ENCODE measurements at places on chromosomes 2 and 18.

- peaks cover 6% of the 10 kb centered on the region for H3K36me3 ChIP-seq
- no peak overlapping the region for H3K27ac ChIP-seq
- no peak overlapping the region for H3K4me3 ChIP-seq
- no peak for DNase-seq
These were observed 26.1 kb downstream of the GPC1 start for GRCh38 chr2:240461471-240462072.

- H3K36me3 ChIP-seq = peaks cover 18% of the 10 kb centered on the region
- no peak overlapping the region for H3K4me3 ChIP-seq
- H3K4me1 ChIP-seq = no peaks in the 10 kb centered on the region
These were observed 32.8 kb downstream of the SOCS6 start for GRCh38 chr18:70321616-70322015.

DNA sequence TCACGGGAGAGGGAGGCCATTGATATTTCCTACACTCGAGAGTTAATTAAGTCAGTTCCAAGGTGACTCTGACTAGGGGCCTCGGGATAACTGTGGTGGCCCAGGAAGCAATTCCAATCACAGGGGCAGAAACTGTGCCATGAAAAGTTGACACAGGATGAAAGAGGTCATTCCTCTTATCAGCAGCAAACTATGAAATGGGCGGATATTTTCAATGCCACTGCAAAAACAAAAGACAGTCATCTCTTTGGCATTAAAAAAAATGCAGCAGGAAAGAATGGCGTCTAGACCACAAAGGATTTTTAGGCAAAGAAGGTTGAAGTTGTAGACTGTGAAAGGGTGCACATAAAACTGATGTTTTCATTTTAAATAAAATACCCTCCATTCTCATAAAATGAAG is 50.0 kb downstream of the TGIF1 start:
- DNase-seq = no peak
- H3K4me1 ChIP-seq = peaks cover 8% of the 10 kb centered on the region
- no peaks in the 10 kb centered on the region for H3K27me3 ChIP-seq

DNA sequence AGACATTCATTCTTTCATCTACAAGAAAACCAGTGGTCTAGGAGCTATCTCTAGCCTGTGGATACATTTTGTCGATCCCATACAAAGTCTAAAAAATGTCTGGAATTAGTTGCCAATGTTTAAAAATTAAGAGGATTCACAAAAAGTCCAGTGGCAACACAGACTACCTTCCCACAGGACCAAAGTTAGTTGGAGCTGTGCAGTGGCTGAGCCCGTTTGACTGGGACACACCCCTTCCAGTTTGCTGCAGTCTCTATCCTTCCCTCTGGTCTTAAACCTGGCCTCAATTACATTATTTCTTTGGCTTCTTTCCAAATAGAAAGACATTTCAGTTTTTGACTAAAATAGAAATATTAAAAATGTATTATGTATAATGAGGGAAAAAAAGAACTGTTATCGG is 18.6 kb downstream of the SLC16A14 start:
- no peaks in the 10 kb centered on the region for H3K27me3 ChIP-seq
- H3K36me3 ChIP-seq = no peaks in the 10 kb centered on the region
- no peak overlapping the region for H3K4me3 ChIP-seq
- H3K4me1 ChIP-seq = peaks cover 22% of the 10 kb centered on the region
- DNase-seq = no peak

GRCh38 chr2:31967790-31968189 is 43.0 kb downstream of the MEMO1 start:
- no peak overlapping the region for H3K4me3 ChIP-seq
- no peaks in the 10 kb centered on the region for H3K27me3 ChIP-seq
- no peak for DNase-seq

All from PC-3 (cell line).